ENCODE measurements at places on chromosomes 4 and X.

DNA sequence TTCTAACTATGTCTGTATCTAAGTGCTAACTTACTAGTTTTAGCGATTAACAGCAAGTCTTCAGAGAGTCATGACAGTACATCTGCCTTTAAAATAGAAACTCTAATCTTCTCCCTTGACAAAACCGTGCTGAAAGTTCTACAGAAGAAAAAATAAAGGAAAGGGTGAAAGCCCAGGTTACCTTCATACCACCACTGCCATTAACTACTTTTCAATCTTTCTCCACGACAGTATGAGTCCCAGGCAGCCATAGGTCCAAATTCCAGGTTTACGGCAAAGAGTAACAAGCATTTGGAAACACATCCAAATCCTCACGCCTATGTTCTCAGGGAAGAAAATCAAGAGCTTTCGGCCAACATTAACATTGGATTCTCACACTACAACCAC lies 12.4 kb upstream of the ZCCHC13 start:
- no peak for DNase-seq

DNA sequence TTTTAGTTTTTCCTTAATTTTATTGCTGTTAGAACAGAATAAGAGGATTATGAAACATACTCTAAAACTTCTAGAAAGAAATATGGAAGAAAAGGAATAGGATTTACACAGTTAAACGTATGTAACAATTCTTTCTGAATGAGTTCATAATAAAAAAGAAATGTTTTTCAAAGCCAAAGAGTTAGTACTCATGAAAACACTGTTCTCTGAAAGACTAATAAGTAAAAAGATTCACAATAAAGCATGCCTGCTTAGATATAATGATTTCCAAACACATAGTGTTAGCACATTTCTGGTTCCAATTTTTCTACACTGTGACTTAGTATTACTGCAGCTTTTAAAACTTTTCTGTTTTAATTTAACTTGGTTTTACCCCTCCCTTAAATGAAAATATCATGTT lies 49.8 kb upstream of the PRSS48 start:
- no peak for DNase-seq

- peak; percentile 90 for DNase-seq
Measured at GRCh38 chr4:37748485-37748884, 62.3 kb upstream of the RELL1 start.

GRCh38 chr4:124123181-124123580 lies 589.4 kb downstream of the ANKRD50 start:
- no peak for DNase-seq

DNA sequence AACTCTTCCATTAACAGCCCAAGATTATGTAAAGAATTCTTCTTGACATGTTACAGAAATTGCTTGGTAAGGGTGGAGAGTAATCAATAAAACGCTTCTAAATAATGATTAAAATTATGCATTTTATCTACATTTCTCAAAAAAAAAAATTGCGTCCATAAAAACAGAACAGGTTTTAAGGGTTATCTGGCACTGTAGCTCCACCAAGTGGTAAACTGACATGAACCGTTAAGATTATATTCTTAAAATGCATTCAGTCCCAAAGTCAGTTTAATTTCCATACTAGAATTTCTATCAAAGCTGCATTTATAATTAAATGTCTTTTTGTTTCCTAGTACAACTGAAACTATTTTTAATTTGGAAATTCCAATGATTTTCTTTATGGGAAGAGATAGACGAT lies 214.0 kb upstream of the UGT8 start:
- DNase-seq = no peak

DNA sequence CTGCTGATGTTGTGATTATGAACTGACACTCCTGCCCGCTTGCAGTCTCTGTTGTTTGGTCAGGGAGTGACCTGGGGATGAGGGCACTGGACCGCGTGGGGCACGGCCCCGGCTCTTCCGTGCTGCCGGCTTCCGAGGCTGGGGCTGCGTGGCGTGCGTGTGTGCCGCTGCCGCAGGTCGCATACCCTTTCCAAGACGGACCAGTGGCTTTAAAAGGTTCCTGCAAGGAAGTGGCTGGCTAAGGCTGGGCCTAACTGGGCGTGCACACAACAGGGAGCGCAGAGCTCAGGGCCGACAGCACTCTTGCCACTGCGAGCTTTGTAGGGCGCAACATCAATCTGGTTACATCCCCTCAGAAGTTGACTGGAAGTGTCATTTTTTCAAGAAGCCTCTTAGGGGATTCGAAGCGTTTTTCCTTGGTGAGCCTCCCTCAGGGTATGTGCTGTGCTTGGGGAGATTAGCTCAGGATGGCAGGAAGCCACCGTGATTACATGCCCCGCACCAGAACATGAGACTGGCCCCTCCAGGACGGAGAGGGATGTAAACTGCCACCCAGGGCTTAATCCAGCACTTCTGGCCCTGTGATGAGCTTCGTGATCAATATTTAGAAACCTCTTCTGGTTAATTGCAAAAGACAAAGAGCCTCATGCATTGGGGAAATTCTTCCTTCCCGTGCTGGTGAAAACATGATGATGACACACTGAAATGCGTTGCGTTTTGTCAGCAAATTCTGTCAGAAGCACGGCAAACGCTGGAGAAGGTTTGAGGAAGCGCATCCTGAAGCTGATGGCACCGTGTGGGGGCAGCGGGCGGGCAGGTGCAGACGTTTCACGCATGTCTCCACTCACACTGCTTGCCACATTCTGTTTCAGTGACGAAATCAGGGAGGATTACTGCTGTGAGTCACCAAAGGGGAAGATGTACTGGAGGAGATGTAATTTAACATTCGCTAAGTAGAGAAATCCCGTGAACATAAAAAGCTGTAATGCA lies 11.1 kb downstream of the MAEA start:
- no peak for DNase-seq

DNA sequence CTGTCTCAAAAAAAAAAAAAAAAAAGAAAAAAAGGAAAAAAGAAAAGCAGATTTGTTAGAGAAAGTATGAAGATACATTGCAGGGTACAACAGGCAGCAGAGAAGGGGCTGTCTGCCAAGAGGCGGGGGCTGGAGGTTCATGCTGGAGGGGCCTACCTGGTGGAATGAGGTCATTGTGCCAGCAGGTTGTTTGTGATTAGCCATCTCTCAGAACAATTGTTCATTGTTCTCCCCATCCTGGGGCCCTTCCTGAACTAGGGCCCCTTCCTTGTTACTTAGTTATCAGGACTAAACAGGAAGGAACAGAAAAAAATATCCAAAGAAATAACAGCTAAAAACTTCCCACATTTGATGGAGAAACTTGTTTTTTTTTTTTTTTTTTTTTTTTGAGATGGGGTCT lies 14.0 kb upstream of the GPKOW start:
- no peak for DNase-seq

Data from bone marrow (tissue), 2 donors.